Skeletal muscle tissue (tissue), 5 donors: ENCODE measurements at places on chromosomes 6 and 20. TPM values are rescaled to one million over a fixed set of nuclear protein-coding genes. Genes with fewer than 3 reads are reported as not detected.

Gene MDFI
- 37.1 TPM for total RNA-seq

Gene UST
- 14.6 TPM for total RNA-seq

Gene PACSIN1
- total RNA-seq, result under 0.01 TPM

Gene CASS4
- total RNA-seq, result 3.7 TPM

Gene RBPJL
- not detected for total RNA-seq

Gene RBM24
- 116 TPM for total RNA-seq

Gene PSORS1C2
- not detected for total RNA-seq

Gene RAET1E
- total RNA-seq, result 1.0 TPM

Gene SRSF12
- total RNA-seq, result 2.6 TPM

Gene RAB32
- 35.5 TPM for total RNA-seq

Gene MYLIP
- total RNA-seq, result 95.5 TPM

Gene ULBP1
- total RNA-seq, result not detected

Gene DYNLRB1
- total RNA-seq, result 28.7 TPM

Gene ATP9A
- 56.4 TPM for total RNA-seq

Gene PRDM13
- total RNA-seq, result not detected

Gene SNRPB2
- 31.8 TPM for total RNA-seq

Gene ZSCAN16
- total RNA-seq, result 3.7 TPM

Gene CALHM5
- 4.2 TPM for total RNA-seq

Gene MYLK2
- 21.9 TPM for total RNA-seq

Gene TTI1
- total RNA-seq, result 22.4 TPM

Gene SIRPD
- total RNA-seq, result not detected

Gene IL17F
- total RNA-seq, result not detected

Gene WFDC2
- total RNA-seq, result not detected

Gene OR2H1
- total RNA-seq, result not detected

Gene HLA-DMB
- 6.3 TPM for total RNA-seq

Gene SLC26A8
- total RNA-seq, result under 0.01 TPM

Gene IL17A
- not detected for total RNA-seq

Gene PPP1R14C
- total RNA-seq, result 14.1 TPM

Gene MROH8
- total RNA-seq, result 1.0 TPM

Gene C2
- total RNA-seq, result 8.4 TPM

Gene CST8
- not detected for total RNA-seq
